Stimulated activated naive CD4-positive, alpha-beta T cell (primary cell): ENCODE measurements at places on chromosomes 12 and 14.

DNA sequence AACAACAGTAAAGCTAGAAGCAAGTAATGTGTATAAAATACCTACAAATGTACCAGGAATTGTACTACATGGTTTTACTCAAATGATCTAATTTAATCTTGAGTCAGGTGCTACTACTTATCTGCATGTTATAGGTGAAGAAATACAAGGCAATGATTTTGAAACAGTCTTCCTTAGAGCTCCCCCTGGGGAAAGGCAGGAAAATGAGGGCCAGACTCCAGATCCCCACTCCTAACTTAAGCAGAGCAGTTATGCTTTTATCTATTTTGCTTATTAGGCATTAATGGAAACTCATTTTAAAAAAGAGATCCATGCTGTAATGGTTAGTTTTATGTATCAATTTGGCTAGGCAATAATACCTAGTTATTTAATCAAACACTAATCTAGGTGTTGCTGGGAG is 109.3 kb upstream of the CPSF6 start:
- no peak for DNase-seq

- DNase-seq, result no peak
Observed at GRCh38 chr14:75404847-75405246, 23.0 kb upstream of the JDP2 start.

DNA sequence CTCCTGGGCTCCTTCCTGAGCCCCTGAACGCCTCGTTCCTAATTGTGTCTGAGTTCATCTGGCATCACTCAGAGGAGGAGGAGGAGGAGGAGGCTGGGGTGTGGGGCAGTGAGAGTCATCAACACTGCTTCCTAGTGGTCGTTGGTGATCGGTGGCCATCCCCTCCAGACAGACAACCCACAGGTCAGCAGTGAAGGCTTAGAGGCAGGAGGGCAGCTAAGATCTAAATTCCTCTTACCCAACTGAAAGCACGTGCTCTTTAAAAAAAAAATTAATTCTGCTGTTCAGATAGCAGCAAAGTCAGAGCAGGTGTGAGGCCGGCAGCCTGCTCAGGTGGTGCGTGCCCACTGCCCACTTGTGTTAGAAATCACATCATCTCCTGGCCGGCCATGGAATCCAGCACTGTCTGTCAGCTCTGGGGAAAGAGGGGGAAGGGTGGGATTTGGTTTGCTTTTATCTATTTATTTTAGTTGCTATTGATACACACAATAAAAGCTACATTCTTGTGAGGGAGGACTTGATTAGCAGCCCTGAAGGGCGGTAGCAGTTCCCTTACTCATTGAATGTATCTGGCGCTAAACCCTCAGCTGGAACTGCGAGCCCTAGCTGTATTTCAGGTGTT is 46.6 kb downstream of the PPP2R5C start:
- no peak for DNase-seq

DNA sequence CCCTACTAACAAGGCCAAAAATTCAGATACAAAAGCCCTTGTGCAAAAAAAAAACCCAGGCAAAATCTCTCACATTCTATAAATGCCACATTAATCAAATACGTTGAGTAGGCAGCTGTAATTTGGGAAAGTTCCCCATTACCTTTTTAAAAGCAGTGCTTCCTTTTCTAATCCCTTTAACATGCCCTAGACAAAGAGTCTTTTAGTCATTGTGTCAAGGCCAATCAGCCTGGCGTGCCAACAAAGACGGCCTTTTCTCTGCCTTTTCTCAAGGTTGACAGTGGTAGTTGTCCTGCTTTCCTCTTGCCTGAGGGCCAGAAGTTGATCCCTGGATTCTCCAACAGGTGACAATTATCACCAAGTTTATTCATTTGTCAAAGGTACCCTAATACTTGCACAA is 62.5 kb upstream of the METAP2 start:
- no peak for DNase-seq

DNA sequence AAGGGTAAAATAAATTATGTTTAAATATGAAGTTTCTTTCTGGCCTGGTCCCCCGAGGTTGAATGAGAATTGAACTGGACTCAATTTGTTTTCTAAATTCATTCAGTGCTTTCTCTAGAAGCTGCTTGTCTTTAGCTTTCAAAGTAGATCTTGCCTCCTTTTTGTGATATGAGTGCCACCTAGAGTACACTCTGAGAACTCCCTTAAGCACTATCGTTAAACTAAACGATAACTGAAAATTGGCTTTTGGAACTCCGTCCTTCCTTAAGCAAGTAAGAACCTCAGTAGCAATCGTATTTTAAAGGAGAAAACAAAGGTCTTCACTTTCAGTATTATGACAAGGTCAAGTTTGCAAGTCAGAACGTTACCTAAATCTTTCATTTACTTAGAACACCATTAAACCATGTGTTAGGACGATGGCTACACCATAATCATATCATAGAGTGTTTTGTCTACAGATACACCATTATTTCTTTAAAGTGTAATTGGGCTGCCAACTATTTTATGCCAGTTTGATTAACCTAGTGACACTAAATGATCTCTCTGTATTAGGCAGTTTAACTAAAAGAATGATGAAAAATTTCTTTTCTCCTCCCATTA is 364.8 kb downstream of the SNAPC1 start:
- peak; percentile 46 for DNase-seq

DNA sequence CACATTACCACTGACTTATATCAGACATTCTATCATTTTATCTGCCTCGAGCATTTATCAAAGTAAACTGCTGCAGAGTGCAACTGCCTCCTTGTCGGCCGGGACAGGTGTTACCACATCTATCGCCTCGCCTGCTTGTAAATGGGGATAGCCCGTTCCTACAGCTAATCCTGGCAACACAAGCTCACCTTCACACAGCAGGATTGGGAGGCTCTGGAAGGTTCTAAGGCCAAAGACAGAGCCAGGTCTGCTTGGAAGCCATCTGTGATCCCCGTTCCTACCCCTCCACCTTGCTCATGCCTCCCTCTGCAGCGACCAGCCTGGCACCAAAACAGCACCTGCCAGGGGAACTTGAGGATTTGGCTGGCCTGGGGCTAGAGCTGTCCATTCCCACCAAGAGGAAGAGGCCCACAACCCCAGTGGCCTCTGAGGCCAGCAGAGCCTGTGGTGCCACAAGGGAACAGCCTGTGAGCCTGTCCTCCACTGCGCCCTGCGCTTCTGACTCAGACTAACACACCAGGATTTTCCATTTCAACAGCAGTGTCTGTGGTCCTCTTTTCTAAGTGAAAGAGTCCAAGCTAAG is 114.8 kb upstream of the DIO3 start:
- no peak for DNase-seq

DNA sequence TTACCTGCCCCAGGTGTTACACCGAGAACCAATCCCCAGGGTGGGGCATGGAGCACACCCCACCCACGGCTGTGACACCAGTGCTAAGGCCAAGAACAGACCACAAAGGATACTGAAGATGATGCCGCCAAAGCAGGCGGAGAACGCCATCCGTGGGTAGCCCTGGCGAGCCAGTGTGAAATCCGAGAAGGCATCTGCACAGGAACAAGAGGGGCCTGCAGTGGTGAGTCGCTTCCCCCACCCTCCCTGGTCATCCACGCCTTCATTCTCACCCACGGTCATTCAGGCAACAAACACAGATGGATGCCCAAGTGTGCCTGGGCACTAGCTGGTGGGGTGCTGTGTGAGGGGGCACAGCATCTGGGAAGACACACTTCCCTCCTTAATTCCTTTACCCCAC is 28.5 kb downstream of the SLC8B1 start:
- DNase-seq, result no peak

GRCh38 chr14:30669594-30669993 is 47.5 kb downstream of the SCFD1 start:
- no peak for DNase-seq

DNA sequence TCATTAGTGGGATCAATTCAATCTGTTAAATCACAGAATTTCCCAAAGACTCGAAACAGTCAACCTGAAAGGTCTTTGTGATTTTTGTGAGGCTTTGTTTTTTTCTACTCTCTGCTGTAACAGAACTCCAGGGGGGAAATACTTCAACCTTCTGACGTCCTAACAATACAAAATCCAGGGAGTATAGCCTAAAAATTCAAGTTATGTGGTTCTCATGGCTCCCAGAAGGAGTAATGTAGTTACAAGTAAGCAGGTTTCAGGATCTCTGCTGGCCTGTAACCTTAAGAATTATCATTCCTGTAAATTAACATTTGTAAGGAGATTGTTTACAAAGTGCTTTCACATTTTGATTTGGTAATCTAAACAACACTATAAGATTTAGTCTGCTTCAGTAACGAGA is 39.9 kb downstream of the VEZT start:
- no peak for DNase-seq

DNA sequence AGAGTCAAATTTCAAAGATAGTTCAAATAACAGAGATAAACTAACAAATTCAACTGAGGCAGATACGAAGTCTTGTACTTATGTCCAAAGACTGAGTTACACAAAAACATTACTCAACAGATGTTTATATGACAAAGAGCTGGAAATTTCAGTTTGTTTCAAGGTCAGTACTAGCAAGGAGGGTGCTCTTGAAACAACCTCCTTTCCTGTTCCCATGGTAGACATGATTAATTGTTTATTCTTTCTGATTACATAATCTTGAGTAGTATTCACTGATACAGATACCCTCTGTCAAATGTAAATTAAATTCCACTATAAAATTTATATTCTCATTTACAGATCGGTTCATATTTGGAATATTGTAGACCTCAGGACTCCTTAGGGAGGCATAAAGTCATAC is 23.4 kb downstream of the TSPAN8 start:
- no peak for DNase-seq

- DNase-seq, result no peak
Observed at GRCh38 chr14:39228509-39229221, 5.0 kb upstream of the MIA2 start.

DNA sequence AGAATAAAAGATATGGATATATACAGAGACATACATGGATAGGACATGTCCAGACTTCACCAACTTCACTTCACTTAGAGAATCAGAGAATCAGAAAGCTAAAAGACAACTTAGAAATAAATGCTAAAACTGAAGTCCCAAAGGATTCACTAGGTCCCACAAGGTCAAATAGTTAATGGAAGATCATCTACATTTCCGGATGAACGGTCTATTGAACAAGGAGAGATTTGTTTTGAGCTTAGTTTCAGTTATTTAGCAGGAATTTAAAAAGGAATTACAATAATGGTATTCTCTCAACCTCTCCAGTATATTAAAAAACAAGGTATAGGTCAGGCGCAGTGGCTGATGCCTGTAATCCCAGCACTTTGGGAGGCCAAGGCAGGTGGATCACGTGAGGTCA is 187.0 kb downstream of the MED13L start:
- DNase-seq, result no peak

DNA sequence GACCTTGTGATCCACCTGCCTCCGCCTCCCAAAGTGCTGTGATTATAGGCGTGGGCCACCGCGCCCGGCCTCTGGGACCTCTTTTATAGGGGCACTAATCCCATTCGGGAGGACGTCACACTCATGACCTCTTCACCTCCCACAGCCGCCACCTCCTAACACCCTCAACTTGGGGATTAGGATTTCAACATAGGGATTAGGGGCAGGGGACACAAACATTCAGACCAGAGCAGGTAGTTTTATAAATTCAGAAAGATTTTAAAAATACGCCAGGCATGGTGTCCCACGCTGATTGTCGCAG is 49.4 kb downstream of the TPCN1 start:
- DNase-seq, result no peak

GRCh38 chr12:56086608-56087007 is 6.6 kb downstream of the ERBB3 start:
- no peak for DNase-seq

GRCh38 chr12:93972411-93973208 is 175.8 kb upstream of the PLXNC1 start:
- no peak for DNase-seq

DNA sequence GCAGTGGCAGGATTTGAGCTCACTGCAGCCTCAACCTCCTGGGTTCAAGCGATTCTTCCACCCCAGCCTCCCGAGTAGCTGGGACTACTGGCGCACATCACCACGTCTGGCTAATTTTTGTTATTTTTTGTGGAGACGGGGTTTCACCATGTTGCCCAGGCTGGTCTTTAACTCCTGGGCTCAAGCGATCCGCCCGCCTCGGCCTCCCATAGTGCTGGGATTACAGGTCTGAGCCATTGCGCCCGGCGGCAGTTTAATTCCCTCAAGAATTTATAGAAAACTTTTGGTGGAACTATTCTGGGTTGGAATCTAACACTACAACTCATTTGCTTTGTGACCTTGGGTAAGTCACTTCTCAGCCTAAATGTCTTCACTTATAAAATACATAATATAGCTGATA is 1.8 kb upstream of the SP1 start:
- no peak for DNase-seq

DNA sequence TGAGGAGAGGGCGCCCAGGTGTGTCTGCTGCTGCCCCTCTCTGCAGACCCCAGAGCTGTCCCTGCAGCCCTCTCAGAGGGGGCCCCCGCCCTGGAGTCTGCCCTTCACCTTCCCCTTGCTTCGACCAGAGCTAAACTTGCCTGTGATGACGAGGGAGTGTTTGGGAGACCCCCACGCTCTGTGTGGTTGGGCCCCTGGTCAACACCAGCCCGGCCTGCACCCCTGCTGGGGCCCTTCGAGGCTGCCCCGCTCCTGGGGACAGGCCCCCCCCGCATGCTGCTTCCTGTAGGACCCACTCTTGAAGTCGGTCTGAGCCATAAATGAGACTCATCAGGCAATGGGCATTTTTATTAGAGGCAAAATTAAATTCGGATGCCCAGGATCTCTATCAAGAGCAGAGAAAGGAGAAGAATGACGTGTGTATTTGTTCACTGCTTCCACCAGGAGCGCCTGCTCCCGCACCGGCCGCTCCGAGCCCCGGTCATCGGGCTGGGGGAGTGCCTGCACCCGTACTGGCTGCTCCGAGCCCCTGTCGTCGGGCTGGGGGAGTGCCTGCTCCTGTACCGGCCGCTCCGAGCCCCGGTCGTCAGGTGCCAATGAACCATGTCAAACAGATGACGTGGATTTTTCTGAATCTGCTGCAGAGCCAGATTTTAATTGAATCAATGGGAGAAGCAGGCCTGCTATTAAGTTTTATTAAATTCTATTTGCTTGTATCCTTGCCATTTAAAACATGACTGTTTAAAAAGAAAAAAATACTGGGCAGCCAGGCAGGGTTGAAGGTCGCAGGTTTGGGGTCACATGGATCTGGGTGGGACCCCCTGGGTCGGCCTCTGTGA is 47.7 kb downstream of the NOC4L start:
- DNase-seq, result no peak

- DNase-seq, result no peak
Observed at GRCh38 chr14:55440385-55440784, at the start of gene TBPL2. Gene TBPL2, minus strand, starts transcription at chr14:55440616. Its CDS starts 167 bp downstream, at chr14:55440449.

DNA sequence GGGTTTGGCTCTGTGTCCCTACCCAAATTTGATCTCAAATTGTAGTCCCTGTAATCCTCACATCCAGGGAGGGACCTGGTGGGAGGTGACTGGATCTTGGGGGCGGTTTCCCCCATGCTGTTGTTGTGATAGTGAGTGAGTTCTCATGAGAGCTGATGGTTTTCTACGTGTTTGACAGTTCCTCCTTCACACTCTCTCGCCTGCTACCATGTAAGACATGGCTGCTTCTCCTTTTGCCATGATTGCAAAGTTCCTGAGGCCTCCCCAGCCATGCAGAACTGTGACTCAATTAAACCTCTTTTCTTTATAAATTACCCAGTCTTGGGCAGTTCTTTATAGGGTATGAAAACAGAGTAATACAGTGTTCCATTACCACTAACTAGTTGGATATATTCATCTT is 10.3 kb upstream of the LRRC23 start:
- DNase-seq, result no peak

GRCh38 chr14:75978249-75978731 is 3.5 kb downstream of the TGFB3 start:
- peak; percentile 11 for DNase-seq
